Activated CD4-positive, alpha-beta T cell treated with anti-CD3 and anti-CD28 coated beads, Interleukin-2, amount 50 U/mL, for 1 hour (primary cell): ENCODE measurements at places on chromosomes 7 and 10.

DNA sequence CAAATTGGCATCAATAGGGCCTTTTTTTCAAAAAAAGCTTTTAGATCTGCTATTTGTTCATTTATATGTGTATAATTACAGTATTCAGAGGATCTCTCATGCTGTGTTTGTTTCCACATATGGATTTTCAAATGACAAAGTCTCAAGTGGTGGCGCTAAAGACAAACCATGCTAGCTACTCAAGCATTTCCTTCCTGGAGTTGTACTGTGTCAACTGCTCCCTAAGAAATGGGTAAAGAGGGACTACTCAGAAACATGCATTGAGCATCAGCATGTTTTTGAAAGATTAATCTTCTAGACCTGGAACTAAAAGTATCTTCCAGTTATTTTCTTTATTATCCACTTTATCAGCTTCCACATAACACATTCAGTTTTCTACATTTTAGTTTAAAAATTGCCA lies 12.7 kb downstream of the CNTNAP2 start:
- no peak for DNase-seq

DNA sequence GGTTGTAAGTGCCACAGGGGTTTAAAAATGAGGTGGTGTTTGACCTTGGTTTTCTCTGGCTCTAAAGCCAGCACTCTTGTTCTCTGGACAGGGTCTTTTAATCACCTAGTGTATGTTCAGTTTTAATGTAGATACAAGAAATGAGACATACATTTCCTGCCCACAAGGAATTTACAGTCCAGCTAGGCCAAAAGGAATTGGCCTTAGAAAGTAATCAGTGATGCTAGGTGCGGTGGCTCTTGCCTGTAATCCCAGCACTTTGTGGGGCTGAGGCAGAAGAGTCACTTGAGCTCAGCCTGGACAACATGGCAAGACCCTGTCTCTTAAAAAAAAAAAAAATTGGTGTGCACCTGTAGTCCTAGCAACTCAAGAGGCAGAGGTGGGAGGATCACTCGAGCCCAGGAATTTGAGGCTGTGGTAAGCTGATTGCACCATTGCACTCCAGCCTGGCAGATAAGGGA lies 100.2 kb downstream of the LRMDA start:
- no peak for DNase-seq

DNA sequence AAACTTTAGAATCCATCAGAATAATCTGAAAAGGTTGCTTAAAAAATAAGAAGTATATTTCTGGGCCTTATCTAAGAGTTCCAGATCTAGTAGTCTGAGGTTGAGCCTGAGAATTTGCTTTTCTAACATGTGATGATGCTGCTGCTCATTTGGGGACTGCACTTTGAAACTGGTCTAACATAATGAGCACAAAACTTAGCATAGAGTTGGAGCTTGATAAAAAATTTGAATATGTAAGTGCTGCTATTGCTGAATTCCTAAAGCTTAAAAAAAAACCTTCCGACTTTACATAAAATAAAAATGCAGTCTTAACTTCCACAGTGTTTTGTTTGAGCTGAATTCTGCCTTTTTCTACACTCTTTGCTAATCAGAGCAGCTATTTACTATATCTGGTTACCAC lies 48.8 kb downstream of the GLCCI1 start:
- DNase-seq: no peak

DNA sequence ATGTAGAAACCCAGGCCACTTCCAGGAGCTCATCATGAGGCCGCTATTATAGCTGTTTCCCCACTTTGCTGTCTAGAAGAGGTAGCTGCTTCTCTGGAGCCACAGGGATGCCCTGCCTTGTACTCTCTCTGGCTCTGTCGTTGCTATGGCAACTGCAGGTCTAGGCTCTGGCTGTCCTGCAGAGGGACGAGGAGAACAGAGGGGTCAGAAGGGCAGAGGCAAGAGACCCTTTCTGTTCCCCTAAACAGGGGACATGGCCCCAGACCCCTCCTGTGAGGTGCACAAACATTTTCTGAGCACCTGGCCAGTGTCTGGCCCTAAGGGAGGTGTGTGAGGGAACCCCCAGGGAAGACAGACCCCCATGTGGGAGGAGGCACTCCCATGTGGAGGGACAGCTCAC lies 31.4 kb downstream of the ITPRIP start:
- no peak for DNase-seq

DNA sequence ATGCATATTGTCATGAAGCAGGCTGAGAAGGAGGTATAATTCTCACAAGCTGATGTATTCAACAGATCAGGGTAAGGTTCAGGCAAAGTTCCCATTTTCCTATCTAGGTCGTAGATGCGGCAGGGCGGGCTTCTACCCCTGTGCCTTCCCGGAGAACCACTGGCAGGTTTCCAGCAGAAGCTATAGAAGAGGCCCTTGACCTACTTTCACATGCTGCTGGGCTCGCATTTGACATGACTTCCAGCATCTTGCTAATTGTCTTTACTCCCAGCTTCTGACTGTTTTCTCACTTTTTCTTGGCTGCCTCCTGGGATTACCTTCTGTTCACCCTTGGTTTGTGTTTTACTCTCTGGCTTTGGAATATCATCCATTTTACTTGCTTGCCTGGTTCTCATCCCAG lies 32.6 kb upstream of the ORC5 start:
- DNase-seq: no peak

DNA sequence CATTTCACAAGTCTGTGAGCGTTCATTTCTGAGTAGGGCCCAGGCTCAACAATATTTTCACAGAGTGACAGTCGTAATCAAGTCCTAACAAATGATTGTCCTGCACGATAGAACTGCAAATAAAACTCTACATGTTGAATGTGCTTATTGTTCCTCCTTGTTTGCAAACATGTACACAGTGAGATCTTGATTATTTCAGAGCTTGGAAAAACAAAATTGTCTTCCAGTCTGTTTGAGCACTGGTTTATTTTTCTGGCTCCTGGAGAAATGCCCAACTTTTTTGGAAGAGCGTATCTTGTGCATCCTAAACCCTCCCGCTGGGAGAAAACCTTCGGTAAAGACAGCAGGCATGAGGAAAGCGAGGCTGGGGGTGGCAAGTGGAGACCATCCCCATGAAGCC lies 91.1 kb downstream of the TEX36 start:
- DNase-seq: no peak
